Germinal center (tissue), 1 donor: ENCODE measurements at places on chromosomes 1 and 21.

DNA sequence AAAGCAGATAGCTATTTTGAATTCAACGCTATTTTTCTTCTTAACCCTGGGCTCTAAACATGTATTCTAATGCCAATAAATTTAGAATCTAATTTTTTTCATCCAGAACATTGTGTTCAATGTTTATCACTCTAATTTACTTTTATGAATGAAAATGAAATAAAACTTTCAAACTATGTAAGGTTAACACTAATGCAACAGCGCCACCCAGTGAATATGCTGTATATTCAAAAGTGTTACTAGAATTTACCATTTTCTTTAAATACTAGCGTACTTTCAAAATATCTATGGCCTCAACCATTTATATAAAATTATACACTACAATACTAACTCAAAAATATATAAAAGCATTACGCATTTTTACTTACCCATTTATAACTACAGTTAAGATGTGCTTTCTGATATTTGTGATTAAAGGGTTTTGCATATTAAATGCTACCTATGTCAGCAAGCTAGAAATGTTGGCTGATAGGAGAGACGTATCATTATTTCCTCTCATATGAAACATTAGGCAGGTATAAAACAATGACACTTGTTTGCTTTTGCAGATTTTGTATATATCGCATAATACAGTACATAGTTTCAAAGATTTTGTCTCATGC lies 5.9 kb upstream of the NUF2 start:
- peak; percentile 12 for DNase-seq

DNA sequence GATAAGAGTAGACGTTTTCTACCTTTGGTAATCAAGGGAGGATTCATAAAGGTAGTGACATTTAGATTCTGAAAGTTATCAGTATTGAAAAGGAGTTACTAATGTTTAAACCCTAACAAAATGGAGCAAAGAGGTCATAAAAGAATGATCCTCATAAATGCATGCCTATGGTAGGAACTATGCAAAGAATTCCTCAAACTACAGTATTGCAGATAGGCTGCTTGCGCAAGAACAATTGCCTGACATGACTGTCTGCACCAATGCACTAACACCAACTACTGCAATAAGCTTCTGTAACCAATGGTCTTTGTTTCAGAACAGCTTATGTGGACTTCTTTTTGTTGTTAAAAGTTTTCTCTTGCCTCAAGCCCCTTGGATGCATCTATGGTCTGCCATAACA lies 597.3 kb upstream of the ADGRL4 start:
- DNase-seq = no peak

GRCh38 chr21:46084709-46085108 lies 13.2 kb upstream of the COL6A2 start:
- no peak for DNase-seq

DNA sequence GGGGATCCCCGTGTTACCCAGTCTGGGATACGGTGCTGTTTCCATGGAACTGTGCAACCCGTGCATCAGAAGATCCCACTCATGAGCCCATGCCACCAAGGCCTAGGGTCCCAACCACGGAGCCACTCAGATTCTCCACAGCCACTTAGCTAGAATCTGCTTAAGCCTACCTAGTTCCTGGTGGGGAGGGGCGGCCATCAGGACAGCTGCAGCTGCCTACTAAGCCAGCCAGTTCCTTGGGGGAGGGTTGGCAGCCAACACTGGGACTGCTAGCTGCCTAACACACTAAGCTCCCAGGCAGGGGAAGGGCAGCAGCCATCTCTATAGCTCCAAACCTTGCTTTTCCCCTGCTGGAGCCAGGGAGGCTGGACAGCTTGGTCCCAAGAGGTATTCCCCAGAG lies 549.2 kb upstream of the BRINP3 start:
- DNase-seq = no peak

DNA sequence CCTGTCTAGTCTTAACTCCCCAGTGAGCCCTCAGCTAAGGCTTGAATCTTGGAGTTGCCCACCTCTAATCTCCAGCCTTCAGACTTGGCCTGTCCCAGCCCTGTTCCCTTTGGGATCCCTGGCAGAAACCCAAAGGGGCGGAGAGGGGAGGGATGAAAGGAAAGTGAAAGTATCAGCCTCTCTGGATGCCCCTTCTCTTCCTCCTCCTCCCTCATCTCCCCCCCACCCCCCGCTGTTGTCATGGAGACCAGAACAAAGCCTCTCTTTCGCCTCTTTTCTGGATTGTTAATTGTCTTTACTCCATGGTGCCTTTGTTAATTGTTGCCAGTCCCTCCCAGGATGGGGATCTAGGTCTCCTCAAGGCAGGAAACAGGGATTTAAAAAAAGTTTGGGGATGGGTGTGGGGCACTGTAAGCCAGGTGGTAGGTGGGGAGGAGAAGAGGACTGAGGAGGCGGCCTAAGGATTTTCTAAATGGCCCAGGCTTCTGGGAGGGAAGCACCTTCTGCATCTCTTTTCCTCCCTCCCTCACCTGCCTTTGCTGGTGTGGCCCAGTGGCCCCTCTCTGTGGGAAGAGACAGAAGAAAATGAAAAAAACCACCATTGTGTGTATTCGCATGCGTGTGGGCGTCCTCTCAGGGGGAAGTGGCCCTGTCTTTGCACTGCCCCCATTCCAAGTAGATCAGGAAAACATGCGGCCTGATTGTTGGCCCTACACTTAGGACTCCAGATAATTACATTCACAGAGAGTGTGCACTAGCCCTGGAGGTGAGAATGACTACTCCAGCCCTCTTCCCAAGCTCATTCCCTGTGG lies 7.5 kb upstream of the SOX13 start:
- no peak for DNase-seq

- DNase-seq = peak; percentile 29
Measured at GRCh38 chr1:84998642-84999280, 1.8 kb upstream of the MCOLN2 start.

DNA sequence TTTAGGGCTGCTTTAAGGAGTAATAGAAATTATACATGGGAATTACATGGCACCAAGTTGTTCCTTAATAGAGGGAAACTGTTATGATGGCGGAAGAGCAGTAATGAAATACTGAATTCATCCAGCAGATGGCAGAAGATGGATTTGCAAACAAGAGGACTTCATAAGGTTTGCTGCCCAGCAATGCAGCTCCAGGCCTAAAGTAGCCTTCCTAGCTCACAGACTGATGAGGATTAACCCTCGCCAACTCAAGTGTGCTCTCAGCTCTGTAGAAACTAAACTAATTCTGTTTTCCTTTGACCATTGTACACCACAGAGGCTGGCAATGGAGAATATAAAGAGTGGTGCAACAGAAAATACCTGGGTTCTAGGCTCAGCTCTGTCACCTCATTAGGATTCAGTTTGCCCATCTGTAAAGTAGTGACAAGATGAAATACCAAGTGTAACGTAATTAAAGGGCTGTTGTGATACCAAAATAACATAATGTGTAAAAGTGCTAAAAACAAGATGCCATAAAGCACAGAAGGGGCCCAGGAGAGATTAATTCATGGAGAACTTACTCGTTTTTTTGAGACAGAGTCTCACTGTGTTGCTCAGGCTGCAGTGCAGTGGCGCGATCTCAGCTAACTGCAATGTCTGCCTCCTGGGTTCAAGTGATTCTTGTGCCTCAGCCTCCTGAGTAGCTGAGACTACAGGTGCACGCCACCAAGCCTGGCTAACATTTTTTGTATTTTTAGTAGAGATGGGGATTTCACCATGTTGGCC lies 102.4 kb upstream of the SERBP1 start:
- peak; percentile 54 for DNase-seq

DNA sequence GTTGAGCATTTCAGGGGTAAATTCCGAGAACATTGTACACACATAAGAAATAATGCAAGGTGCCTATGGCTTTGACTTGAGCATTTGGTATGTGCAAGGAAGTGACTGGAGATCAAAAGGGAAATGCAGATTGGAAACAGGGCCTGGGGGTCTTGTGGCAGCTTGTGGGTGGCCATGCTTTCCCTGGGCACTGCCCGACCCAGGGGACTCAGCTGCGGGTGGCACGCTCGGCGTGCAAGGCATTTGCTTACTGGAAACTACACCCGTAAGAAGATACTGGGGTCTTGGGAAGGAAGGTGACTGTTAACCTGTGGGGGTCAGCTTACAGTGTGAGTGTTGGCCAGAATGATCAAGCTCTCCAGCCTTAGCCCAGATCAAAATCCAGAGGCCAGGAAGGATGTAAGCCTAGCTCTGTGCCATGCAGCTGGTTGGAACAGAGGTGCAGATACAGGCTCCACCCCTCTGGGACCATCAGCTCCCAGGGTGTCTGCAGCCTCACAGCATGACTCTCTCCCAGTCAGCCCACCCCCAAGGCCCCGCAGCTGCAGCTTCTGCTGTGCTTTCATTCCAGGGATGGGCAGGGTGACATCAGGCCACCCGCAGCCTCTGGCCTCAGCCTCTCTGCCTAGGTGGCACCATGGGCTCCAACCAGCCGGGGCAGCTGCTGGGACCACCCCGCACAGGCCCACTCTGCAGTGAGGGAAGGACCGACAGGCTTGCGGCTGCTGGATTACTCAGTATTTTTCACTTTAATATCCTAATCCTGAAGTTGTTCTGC lies 55.1 kb downstream of the KIF26B start:
- no peak for DNase-seq

DNA sequence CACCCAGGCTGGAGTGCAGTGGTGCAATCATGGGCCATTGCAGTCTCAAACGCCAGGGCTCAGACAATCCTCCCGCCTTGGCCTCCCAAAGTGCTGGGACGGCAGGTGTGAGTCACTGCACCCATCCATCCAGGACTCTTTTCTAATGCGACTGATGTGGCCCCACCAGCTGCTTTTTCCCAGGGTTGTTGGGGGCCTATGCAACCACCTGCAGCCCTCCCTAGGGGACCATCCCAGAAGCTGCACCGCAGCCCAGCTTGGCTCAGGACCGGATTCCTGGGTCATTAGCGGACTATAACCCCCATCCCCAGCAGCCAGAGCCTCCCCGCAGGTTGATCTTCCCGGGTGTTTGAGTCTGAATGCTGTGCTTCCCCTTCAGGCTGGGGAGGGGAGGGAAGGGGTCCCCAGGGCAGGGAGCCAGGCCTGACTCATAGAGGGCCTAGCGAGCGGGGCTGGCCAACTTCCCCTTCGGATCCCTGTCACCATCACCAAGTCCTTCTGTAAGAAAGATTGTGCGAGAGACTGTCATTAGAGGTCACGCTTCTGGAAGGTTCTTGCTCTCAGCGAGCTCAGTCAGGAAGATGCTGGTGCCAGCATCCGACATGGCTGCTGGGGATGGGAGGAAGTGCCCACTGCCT lies 108.7 kb upstream of the ACTRT2 start:
- no peak for DNase-seq

GRCh38 chr1:63147783-63148182 lies 174.6 kb upstream of the FOXD3 start:
- no peak for DNase-seq

GRCh38 chr1:93078986-93079654 lies at the start of gene MTF2:
MTF2 (plus strand) TSS chr1:93079283; CDS start chr1:93079527, 244 bp downstream.
- DNase-seq = peak; percentile 88

- no peak for DNase-seq
Measured at GRCh38 chr1:239657291-239657690, 270.9 kb downstream of the CHRM3 start.

DNA sequence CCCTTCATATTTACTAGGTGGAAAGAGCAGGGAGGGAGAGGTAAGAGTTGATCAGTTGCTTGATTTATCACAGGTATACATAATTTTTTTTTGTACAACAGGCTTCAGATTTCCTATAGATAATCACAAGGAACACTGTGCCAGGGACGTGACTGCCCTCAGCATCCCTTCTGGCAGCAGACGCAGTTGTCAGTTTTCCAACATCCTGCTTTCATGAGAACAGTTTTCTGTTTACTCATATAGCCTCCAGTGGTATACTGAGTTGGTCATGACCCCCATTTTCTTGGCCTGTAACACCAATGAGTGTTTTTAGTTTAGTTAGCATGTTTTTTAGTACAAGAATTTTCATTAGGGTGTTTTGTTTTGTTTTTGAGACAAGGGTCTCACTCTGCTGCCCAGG lies 37.9 kb upstream of the PTPRF start:
- DNase-seq = no peak

GRCh38 chr1:108830119-108831008 lies 26.5 kb downstream of the AKNAD1 start:
- no peak for DNase-seq

GRCh38 chr1:8015036-8015808 lies 10.9 kb downstream of the ERRFI1 start:
- DNase-seq = peak; percentile 41

- DNase-seq = peak; percentile 59
Measured at GRCh38 chr1:23772049-23772853, 6.0 kb upstream of the PITHD1 start.

- no peak for DNase-seq
Measured at GRCh38 chr21:43899307-43900077, 34.5 kb downstream of the AGPAT3 start.
